ENCODE measurements at places on chromosomes 7 and 10. TPM values are rescaled to one million over a fixed set of nuclear protein-coding genes. Genes with fewer than 3 reads are reported as not detected.
A peak's percentile ranks its signal among the peaks of the same experiment; 100 is the strongest.

- H3K27me3 ChIP-seq, result no peaks in the 10 kb centered on the region
- no peak for DNase-seq
- no peak overlapping the region for H3K27ac ChIP-seq
- H3K4me3 ChIP-seq, result no peak overlapping the region
- no peaks in the 10 kb centered on the region for H3K36me3 ChIP-seq
These were observed 3.5 kb upstream of the LMBR1 start for GRCh38 chr7:156896388-156897022.

DNA sequence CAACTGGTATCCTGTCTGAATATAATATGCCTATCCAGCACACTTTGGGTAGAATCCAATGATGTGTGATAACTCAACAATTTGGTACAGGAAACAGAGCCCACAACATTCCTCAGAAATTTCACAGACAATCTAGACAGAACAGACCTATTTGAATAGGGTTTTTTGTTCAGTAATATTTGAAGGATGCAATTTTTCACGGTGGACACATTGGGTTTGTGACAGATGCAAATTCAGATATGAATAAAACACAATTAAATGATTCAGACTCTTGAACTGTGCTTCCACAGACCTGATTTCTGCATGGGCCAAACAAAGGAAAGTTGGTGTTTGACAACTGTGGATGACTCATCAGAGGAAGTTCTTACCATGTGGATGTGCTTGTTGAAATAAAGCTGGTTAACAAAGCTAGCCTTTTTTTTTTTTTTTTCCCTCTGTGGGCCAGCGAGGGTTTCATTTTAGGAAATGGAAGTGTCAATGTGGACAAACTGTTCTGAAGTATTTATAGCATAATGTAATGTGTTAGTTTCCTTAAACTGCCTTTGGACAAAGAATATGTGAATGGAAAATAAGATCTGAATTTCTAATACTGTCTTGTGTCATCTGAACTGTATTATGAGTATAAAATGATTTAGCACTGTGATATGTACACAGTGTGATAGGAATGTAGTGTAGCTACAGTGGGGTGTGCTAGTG is 43.2 kb upstream of the FAM133B start:
- DNase-seq, result peak; percentile 46
- no peaks in the 10 kb centered on the region for H3K27me3 ChIP-seq
- peak overlapping the region; percentile 48 for H3K4me3 ChIP-seq
- H3K36me3 ChIP-seq, result peaks cover 28% of the 10 kb centered on the region

DNA sequence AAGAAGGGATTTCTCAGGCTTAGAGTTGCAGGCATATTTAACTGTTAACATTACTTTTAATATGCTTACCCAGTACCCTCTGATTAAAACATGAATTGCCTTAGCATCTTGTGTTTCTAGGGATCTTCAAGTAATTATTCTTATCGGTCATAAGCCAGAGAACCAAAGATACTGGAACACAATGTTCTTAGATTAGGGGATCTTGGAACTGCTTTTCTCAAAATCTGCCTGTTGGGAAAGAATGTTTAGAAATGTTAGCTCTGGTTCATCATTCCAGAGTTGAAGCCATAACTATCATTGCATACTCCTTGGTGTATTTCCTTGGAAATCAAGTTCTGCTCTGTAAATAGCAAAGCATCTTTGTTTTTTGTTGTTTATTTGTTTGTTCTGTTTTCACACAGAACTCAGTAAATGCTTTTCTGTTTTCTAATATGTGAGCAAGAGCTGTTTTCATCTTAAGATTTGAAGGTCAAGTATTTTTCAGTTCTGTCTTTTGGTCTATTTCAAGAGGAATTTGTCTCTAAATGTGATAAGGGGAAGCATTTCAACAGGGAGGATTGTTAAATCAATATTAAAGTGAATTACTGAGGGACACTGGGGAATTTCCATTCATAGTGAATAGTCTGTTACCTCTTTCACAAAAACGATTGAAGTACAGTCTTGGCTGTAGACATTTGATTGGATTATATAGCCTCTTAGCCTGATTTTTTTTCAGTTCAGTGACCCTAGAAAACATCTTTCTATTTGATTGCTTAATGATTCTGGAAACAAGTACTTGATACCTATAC is 103.2 kb upstream of the CYP26C1 start:
- no peak for DNase-seq
- peaks cover 12% of the 10 kb centered on the region for H3K36me3 ChIP-seq
- no peaks in the 10 kb centered on the region for H3K4me1 ChIP-seq
- H3K27me3 ChIP-seq, result no peaks in the 10 kb centered on the region
- H3K4me3 ChIP-seq, result no peak overlapping the region

- H3K27ac ChIP-seq, result no peak within 1 kb of the TSS
- H3K4me1 ChIP-seq, result no peaks in the 10 kb centered on the region
- H3K27me3 ChIP-seq, result peaks cover 2% of the 10 kb centered on the region
- DNase-seq, result no peak
These were observed at the start of gene PLEKHS1 for GRCh38 chr10:113751181-113751732. Gene PLEKHS1 (plus strand): TSS chr10:113751682. CDS start chr10:113755278, 3,596 bp downstream.

DNA sequence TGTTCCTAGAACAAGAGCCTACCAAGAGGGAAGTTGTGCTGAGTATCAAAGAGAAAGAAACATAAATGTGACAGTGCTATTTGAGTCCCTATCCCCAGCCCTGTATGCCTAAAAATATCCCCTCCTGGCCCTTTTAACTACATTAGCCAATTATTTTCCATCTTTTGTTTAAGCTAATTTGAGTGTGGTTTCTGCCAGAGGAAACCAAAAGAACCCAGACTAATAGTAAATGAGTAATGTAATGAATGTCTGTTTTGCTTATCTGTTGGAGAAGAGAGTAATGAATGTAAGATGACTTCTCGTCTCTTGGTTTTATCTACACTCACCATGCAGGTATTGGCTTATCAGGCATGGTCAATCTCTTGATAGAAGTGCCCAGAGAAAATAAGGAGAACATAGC is 134.4 kb upstream of the CDK1 start:
- no peak overlapping the region for H3K4me3 ChIP-seq
- H3K36me3 ChIP-seq, result peaks cover 4% of the 10 kb centered on the region
- DNase-seq, result no peak
- no peaks in the 10 kb centered on the region for H3K27me3 ChIP-seq
- H3K4me1 ChIP-seq, result peaks cover 17% of the 10 kb centered on the region

GRCh38 chr10:30862486-30862885 is 169.2 kb downstream of the ZNF438 start:
- H3K36me3 ChIP-seq, result no peaks in the 10 kb centered on the region
- no peaks in the 10 kb centered on the region for H3K4me1 ChIP-seq
- no peak overlapping the region for H3K27ac ChIP-seq
- no peak overlapping the region for H3K4me3 ChIP-seq

DNA sequence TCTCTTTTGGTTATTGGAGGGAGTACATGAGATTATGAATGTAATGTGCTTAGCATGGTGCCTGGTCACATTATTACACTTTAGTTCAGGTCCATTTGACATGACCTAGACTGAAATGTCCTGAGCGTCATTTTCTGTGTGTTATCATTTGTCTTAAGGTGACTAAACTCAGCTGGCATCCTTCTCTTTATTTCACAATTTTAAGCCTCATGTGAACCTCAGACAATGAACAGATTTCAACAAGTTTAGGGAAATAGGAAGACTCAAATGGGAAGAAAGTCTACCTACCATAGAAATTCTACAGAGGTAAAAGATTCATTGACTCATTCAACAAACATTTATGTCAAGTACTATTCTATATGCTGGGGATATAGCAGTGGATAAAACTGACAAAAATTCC is 70.2 kb upstream of the EXOC6 start:
- H3K36me3 ChIP-seq, result no peaks in the 10 kb centered on the region
- H3K4me1 ChIP-seq, result no peaks in the 10 kb centered on the region
- peaks cover 16% of the 10 kb centered on the region for H3K27me3 ChIP-seq
- no peak for DNase-seq

- no peak overlapping the region for H3K4me3 ChIP-seq
- no peaks in the 10 kb centered on the region for H3K36me3 ChIP-seq
- no peaks in the 10 kb centered on the region for H3K27me3 ChIP-seq
- DNase-seq, result no peak
- no peak overlapping the region for H3K27ac ChIP-seq
- H3K4me1 ChIP-seq, result no peaks in the 10 kb centered on the region
These were observed 214.9 kb upstream of the ZMIZ1 start for GRCh38 chr10:78853864-78854263.

DNA sequence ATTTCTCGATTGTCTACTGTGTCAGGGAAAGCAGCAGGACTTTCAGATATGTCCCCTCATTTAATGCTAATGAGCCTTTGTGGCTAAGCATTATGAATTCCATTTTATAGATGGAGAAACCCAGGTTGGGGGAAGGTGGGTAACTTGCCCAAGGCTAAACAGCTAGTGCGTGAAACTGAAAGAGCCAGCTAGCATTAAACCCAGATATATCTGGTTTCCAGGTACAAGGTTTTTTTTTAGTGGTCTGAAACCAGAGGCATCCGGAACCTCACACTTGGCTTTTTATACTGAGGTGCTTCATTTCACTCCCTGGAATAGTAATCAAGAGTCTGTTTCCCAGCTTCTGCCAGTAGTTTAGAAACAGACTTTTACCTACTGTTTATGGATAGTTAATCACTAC is 694.8 kb downstream of the PHTF2 start:
- H3K27me3 ChIP-seq, result no peaks in the 10 kb centered on the region
- no peak overlapping the region for H3K27ac ChIP-seq
- H3K4me3 ChIP-seq, result no peak overlapping the region
- H3K36me3 ChIP-seq, result no peaks in the 10 kb centered on the region

DNA sequence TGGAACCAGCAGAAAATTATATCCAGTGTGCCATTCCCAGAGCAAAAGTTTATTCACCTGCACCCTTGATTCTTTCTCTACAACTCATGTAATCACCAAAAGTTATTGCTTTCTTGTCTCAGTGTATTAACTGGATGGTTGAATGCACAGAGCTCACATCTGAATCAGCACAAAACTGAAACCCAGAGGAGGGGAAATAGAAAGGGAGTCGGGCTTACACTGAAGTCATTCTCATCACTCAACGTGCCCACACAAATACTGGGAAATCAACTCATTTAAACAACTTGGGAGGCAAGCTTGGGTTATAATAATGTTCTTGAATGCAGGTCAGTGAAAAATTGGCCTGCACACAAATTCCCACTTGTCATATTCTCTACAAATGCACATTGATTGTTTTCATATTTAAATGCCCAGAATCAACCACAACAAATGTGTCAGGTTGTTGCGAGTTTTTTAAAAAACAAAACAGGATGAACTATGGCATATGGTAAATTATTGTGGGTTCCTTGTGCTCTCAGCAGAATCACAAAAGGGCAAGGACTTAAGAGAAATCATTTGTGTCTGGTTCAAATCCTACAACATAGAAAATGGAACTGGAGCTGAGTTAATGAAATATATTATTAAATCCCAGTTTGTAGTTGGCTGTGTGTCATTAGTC is 125.9 kb upstream of the NOBOX start:
- peaks cover 7% of the 10 kb centered on the region for H3K4me1 ChIP-seq
- H3K36me3 ChIP-seq, result peaks cover 12% of the 10 kb centered on the region
- no peak for DNase-seq
- H3K27ac ChIP-seq, result no peak overlapping the region
- no peak overlapping the region for H3K4me3 ChIP-seq
- H3K27me3 ChIP-seq, result no peaks in the 10 kb centered on the region

DNA sequence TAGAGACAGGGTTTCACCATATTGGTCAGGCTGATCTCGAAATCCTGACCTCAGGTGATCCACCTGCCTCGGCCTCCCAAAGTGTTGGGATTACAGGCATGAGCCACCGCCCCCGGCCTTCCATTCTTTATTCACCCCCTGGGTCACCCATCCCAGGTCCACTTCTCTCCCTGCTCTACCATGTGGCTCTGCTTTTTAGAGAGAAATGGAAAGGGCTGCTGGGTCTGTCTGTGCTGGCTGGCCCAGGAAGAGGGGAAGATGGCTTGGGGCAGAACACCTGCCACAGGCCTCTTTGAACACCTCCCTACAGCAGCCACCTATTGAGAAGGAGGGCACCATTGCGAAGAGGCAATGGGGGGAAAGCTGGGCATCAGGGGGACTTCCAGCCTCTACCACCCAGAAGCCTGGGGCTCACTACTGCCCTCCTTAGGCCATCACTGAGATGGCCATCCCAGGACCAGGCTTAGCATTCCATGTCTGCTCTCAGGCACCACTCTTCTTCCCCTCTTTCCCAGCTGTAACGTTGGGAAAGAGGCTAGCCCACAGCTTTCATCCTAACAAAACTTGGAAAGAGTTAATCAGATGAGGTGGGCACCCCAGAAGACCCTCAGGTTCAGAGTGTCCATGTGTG is 256.3 kb downstream of the GRID1 start:
- no peaks in the 10 kb centered on the region for H3K27me3 ChIP-seq
- no peak for DNase-seq
- no peaks in the 10 kb centered on the region for H3K4me1 ChIP-seq
- no peak overlapping the region for H3K27ac ChIP-seq
- no peak overlapping the region for H3K4me3 ChIP-seq

DNA sequence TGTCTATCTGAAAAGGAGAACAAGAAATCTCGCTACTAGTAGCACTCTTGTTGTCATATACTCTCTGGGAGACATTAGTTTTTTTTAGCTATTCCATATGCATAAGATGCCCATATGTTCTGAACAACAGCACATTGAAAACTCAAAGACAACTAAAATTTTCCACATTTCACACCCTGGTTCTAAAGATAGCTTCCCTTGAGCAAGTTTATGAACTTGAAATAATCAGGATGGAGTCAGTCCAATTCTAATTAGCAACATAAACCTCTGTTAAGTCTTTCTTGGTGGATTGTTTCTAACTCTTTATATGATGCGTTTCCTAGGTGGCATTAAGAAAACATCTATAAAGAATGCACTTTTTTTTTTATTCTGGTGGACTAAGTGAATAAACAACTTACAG is 1095.3 kb downstream of the GRM8 start:
- H3K36me3 ChIP-seq, result no peaks in the 10 kb centered on the region
- H3K27me3 ChIP-seq, result no peaks in the 10 kb centered on the region
- H3K4me3 ChIP-seq, result no peak overlapping the region
- no peak for DNase-seq

DNA sequence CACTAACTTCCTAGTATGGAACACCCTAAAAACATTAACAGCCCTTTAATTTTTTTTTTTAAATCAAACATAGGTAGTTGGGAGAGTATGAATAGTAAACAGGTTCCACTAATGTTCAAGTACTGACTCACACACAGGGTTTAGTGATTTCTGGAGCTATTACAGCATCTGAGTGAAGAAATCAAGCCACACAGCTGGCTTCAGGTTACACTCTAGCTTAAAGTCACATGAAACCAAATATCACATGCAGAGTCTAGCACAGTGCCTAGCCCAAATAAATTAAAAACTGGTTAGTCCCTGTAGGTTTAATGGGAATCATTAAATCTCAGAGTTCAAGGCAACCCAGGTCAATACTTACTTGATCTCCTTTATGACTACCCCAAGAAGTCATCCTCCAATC is 11.6 kb downstream of the PANK1 start:
- no peak overlapping the region for H3K4me3 ChIP-seq
- no peaks in the 10 kb centered on the region for H3K4me1 ChIP-seq
- DNase-seq, result no peak
- no peaks in the 10 kb centered on the region for H3K27me3 ChIP-seq

The PRF1 gene
- 21.8 TPM for total RNA-seq

The TMEM213 gene
- not detected for total RNA-seq

The TBC1D12 gene
- 0.35 TPM for total RNA-seq

The AFAP1L2 gene
- total RNA-seq, result 1.4 TPM

The AKR1C3 gene
- 0.19 TPM for total RNA-seq

The GIMAP2 gene
- total RNA-seq, result 30.0 TPM

The HECW1 gene
- not detected for total RNA-seq

The SPDYE2 gene
- not detected for total RNA-seq

The ZNF487 gene
- 1.8 TPM for total RNA-seq

The BMPER gene
- total RNA-seq, result not detected

The CPED1 gene
- not detected for total RNA-seq
